ENCODE measurements at places on chromosomes 1 and 21.

DNA sequence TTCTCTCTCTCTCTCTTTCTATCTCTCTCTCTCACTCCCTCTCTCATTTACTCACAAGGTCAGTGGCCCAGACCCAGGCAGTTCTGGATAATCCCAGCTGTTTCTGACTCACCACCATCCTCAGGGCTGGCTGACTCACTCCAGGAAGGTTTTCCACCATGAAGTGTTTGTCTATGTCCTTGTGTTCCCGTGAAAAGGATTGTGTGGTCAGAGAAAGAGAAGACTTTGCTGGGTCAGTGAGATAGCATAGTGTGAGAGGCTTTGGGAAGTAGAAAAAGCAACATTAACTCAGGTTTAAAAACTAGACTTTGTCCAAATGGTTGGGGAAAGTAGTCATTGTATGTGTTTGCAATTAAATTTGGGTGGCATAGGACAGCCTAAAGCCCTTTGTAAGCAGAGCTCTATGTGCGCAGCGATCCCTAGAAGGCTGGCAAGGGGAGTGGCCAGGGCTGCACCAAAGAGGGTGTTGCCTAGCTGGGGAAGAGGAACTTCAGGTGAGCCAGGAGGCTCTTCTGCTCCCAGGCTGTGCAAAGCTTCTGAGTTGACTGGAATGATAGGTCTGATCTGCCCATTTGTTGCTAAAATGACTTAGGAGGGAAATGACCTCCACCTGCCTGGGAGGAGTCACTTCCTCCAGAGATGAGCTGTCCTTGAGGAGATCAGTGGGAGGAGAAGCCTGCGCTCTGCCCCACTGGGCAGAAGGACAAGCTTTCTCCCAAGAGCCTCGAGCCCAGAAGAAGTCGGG is 4.9 kb upstream of the CAPN2 start:
- no peak for DNase-seq

GRCh38 chr1:10734375-10734774 is 62.1 kb downstream of the CASZ1 start:
- no peak for DNase-seq

DNA sequence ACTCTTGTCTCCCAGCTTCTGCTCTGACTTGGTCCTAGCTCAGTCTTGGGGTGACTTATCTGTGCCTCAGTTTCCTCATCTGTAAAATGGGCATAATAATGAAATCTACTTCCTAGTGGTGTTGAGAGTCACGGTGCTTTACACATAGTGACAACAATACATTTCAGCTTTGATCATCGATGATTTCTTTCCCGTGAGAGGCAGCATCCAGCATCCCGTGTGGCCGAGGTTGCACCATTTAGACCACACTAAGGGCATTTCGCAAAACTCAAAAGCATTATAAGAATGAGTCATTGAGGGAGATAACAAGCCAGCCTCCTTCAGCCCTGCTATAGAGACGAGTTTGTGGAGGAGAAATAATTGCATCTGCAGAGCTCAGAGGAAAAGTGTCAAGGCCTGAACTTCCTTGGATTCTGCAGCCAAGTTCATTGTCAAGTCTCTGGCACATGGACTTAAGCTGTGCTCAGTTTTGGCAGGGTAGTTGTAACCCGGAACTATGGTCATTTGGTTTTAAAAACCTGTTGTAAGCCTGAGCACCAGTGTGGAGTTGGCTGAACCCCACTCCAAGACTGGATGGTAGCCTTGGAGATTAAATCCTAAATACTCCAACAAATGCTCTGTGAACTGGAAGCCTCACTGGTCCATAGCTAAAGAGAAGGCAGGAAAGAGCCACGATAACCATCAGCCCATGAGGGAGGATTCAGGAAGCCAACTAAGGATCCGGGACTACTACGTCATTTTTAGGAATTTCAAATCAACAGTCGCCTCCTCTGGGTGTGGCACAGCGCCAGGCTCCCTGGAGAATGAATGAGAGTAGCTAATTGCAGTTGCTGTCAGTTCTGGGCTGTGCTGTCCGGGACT is 64.2 kb downstream of the TCP10L start:
- DNase-seq, result no peak

DNA sequence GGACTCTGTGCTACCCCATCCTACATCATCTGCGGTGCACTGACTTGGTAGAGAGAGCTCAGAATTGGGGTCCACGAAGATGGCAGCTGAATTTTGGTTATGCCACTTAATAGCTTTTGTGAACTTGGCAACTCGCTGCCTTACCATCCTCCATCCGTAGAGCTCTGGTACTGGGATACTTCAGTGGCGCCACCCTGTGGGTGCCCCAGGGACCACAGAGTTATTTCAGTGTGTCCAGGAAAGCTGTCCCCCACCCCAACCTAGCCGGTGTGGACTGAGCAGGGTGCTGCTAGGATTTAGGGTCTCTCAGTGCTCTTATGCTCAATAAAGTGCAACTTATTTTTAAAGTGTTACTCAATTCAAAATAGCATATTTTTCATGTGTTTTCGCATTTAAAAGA is 9.0 kb upstream of the USF1 start:
- no peak for DNase-seq

GRCh38 chr21:45811136-45811535 is 167.6 kb downstream of the PCBP3 start:
- no peak for DNase-seq

DNA sequence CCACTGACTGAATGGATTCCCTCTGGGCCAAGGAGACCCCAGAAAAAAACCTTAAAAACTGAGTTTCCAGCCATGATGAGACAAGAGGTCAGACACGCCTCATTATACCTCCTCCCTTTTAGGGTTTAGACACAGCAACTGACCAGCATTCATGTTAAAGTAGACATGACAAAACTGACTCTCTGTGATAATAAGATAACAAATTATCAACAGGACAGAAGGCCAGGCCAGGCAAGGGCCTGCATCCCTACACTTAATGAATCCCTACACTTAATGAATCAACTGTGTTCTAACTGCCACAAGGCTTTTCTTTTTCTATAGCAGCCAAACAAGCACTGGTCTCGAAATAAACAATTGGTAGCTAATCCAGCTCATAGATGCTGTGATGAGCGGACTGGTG is 33.3 kb upstream of the FAM89A start:
- no peak for DNase-seq

DNA sequence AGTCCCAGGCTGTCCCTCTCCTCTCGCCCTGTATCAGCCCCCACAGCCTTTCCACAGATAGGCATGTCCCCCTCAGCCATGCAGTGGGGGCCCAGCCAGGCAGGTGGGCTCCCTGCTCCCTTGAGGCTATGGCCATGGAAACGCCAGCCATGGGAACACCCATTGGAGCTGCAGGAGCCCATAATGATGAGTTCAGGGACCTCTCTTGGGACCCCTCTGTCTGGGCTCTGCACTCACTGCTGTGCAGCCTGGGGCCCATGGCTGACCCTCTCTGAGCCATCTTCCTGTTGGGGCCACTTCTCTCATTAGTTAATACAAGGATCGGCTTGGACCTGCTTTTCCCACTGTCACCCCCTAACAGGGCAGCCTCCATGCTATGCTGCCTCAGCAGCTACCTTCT is 33.2 kb downstream of the WNT3A start:
- no peak for DNase-seq

GRCh38 chr1:230205719-230206198 is 138.7 kb downstream of the GALNT2 start:
- DNase-seq, result no peak

DNA sequence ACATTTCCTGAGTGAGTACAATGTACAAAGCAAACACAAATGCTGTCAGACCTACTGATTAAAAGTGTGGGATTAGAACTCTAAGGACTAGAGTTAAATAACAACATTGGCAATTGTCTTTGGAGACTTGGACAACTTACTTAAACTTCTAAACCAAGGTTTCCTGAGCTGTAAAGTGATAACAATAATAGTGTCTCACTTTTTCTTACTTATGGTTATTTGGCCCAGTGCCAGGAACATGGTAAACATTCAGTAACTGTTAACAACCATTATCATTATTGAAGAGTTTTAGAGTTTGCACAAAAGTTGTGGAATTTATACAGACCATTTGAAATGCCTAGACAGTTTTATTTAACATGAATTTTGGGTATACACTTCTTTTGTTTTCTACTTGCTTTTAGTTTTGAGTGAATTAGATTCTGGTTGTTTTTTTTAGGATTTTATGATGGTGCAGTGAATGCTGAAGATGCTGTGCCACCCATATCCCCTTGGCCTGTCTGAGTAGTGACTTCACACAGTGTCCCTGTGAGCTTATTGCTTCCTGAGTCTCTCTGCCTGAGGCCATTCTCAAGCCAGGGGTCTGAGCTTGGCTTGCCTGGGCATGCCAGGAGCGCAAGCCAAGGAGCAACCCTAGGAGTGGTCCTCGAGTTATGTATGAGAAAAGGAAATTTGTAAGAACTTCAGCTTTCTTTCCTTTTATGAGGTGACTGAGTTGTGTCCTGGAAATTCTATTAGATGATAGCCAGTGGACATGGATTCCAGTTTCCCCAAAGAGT is 932.8 kb downstream of the TTLL7 start:
- DNase-seq, result no peak

DNA sequence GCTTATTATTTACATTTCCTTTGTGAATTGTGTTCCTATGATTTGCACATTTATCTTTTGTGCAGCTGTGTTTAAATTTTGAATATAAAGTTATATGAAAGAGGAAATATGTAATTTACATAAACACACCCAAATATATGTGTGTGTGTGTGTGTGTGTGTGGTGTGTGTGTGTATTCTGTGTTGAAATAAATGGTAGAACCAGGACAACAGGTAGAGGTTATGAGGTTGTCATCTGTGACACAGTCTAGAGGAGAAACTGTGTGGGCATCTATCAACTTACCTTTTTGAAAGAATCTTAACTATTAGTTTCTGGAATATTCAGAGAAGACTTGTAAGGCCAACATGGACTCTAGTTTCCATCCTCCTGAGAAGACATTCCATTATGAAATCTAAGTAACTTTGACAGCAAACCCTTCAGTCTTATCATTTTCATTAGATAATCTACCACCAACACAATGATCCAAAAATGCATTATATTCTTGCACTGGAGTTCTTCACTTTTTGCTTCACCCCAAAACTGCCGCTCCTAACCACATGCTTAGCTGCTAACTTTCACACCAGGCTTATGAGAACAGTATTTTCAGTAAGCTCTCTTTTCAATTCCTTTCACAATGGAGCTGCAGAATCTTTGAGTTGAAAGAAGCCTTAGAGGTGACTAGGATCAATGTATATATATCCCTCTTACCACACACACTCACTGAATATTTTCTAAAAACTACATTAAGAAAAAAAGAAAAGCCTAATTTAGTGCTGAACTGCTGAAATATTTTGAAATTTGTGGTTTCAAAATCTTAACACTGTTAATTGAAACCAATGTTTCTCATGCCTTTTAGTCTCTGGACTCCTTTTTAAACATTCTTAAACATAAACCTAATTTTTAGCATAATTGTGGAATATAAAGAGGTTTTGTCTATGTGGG is 21.8 kb downstream of the PTPRC start:
- no peak for DNase-seq

DNA sequence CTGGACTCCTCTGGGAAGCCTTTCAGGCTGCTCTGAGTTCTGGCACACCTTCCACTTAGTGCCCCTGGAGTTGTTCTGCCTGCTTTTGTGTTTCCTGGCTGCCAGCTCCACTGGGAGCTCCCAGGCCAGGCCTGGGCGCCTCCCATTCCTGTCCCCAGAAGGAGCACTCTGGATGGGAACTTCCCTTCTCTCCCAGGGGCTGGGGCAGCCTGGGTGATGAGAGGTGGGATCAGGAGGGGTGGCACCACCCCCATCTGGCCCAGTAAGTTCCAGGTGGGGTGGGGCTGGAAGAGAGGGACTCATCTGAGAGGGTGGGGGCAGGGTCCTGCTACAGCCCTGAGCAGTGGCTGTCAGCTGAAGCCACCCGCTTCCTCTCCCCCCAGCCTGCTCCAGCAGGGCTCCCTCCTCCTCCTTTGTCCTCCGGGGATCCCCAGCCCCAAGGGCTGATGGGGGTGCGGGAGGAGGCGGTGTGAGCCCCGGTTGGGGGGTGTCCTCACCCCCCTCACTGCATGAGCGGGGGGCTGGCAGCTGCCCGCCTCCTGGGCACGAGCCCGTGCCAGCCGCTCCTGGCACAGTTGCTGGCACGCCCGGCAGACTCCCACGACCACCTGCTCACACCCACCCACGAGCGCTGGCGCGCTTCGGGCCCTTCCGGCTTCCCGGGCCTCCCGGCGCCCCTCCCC is 4.7 kb downstream of the FOXO6 start:
- no peak for DNase-seq

- no peak for DNase-seq
These were observed 2.7 kb downstream of the SLC9A1 start for GRCh38 chr1:27152004-27152828.

DNA sequence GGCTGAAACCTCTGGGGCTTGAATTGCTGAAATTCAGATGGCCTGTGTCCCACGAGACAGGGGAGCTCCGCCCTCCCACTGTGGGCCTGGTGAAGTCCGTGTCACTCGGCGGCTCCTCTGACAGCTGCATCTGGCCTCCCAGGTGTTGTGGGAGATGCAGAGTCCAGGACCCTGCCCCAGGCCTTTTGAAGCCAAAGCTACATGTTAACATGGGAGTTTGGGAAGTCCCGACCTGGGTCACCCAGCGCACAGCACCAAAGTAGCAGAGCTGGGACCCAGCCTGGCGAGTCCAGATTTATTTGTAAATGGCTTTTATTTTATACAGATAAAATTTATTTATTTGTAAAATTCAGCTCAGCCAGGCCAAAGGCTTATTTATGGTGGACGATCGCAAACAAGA is 28.9 kb downstream of the SLC37A1 start:
- no peak for DNase-seq

GRCh38 chr1:53524428-53525375 is 65.5 kb downstream of the DMRTB1 start:
- no peak for DNase-seq

DNA sequence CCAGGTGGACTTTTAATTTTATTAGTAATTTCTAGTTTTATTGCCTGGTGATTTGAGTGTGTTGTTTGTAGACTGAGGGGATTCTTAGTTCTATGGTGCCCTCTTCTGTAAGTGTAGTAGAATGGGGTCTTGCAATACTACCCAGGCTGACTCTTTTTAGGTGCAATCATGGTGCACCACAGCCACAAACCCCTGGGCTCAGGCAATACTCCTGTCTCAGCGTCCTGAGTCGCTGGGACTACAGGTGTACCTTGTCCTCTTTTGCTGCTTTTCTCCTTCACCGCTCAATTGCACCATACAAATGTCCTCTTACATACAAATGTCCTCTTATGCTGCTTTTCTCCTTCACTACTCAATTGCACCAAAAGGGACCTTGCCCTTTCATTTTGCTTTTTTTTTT is 43.1 kb downstream of the SCP2 start:
- DNase-seq, result peak; percentile 38
